Stimulated activated CD8-positive, alpha-beta memory T cell treated with anti-CD3 and anti-CD28 coated beads, Interleukin-4, amount 100 ng/mL, for 1 hour (primary cell): ENCODE measurements at places on chromosomes 16 and 17.

DNA sequence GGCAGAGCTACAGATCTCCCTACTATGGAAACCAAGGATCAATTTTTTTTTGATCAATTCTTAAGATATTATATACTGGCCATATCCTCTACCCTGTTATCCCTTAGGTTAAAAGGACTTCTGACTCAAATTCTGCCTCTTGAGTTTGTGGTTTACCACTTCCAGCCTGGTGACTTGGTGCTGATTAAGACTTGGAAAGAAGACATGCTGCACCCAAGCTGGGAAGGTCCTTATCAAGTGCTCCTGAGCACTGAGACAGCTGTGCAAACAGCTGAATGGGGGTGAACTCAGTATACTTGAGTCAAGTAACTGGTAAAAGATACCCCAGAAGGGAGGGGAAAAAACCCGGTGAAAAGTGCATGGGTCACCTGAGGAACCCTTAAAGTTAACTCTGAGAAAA lies 20.5 kb upstream of the SPACA3 start:
- DNase-seq: no peak

DNA sequence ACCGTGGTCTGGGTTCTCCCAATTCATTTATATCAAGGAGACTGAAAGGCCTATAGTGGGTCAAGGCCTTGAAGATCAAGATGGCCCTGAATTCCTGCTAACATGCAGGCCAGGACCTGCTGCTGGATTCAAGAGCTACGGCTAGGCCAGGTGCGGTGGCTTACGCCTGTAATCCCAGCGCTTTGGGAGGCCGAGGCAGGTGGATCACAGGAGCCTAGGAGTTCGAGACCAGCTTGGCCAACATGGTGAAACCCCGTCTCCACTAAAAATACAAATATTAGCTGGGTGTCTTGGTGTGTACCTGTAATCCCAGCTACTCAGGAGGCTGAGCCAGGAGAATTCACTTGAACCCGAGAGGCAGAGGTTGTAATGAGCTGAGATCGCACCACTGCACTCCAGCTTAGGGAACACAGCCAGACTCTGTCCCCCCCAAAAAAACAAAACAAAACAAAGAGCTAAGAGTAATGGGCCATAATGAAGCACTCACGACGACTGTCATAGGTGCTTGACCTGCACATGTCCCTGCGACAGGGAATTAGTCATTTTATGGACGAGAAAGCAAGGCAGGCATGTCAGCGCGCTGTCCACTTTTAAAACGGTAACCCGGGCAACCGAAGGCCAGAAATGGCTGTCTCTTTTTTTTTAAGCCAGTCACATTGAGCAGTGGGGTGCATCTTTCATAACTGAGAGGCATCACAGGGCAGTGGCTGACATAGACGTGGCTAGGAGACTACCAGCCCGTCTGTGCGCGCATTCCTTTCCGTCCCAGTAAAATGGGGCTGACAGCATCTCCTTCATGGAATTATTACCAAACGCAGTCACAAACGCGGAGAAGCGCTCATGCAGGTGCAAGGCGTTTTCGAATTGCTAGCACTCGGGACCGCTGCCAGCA lies 1.0 kb upstream of the FBRS start:
- no peak for DNase-seq

DNA sequence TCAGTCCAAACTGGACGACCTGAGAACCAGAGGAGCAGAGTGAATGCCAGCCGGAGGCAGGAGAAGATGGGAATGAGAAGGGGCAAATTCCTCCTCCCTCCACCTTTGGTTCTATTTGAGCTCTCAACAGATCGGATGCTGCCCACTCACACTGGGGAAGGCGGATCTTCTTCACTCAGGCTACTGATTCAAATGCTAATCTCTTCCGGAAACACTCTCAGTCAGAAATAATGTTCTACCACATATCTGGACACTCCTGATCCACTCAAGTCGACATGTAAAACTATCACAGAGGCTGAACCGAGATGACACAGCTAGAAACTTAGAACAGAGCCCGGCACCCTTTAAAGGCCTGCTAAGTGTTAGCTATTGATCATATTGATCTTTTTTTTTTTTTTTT lies 57.4 kb upstream of the GRIN2A start:
- no peak for DNase-seq

DNA sequence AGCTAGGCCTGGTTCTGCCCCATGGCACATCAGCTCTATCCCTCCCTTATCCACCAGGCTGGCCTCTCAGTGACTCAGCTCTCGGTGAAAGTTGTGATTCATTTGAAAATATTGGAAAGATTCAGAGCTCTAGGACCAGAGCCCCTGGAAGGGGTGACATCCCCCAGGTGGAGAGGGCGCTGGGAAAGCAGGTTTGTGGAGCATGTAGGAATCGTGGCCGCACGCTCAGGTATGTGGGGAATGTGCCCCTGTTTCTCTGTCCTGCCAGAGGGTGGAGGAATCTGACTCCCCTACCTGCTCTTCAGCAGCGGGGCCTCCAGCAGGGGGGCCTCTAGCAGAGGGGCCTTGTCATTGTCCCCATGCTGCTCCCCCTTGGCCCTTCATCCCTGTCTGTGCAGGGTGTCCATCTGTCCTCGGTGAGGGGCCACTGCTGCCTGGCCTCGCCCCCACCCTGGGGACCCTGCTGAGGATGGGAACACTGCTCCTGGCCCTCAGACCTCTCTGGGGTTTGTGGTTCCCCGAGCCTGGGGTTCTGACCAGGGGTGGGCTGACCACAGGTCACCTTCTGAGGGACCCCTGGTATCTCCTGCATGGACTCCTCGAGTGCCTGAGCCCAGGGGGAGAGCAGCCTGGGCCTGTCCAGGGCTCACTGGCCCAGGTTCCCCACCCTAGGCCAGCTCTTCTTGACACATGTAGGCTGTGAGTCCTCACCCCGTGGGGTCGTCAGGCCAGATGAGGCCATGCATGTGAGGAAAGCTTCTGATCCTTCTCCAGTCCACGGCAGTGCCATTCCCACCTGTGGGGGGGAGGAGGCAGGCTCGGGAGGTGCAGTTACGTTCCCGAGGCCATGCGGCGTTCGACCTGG lies 47.5 kb downstream of the NT5M start:
- DNase-seq: no peak

DNA sequence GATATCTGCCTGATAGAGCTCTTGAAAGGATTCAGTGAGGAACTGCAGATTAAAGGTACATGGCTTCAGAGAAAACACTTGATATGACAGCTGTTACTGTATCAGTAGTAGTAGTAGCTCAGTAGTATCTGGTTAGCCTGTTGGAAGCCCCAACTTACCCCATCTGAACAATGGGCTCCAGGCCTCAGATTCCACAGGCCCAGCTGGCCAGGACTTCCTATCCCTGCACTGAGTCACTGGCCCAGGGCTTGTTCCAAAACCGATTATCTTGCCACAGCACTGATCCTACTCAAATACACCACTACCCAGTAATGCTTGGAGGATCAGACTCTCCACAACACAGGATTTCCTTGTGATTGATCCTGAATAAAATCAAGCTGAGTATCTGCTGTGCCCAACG lies 32.6 kb downstream of the DCUN1D3 start:
- no peak for DNase-seq

GRCh38 chr17:73754886-73755400 lies 110.7 kb upstream of the SDK2 start:
- no peak for DNase-seq

GRCh38 chr16:56871172-56871593 lies 6.2 kb downstream of the SLC12A3 start:
- DNase-seq: no peak

DNA sequence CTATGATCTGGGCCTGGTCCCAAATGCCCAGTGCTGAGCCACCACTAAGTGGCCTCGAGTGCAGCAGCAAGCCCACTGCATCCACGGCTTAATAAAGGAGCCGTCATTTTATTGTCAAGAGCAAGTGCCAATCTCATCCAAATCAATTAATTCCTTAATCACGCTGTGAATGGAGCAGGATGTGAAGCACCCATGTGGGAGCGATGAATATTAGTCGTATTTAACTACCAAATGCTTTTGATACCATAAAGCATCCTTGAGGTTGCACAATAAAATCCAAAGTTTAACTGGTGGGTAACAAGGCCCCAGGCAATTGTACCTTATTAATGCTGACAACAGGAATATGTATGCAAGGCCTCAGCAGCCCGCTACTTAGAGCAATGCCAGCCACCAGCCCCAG lies 226.0 kb upstream of the C16orf82 start:
- no peak for DNase-seq

- DNase-seq: no peak
Measured at GRCh38 chr17:19733953-19734526, 14.1 kb downstream of the ALDH3A1 start.

DNA sequence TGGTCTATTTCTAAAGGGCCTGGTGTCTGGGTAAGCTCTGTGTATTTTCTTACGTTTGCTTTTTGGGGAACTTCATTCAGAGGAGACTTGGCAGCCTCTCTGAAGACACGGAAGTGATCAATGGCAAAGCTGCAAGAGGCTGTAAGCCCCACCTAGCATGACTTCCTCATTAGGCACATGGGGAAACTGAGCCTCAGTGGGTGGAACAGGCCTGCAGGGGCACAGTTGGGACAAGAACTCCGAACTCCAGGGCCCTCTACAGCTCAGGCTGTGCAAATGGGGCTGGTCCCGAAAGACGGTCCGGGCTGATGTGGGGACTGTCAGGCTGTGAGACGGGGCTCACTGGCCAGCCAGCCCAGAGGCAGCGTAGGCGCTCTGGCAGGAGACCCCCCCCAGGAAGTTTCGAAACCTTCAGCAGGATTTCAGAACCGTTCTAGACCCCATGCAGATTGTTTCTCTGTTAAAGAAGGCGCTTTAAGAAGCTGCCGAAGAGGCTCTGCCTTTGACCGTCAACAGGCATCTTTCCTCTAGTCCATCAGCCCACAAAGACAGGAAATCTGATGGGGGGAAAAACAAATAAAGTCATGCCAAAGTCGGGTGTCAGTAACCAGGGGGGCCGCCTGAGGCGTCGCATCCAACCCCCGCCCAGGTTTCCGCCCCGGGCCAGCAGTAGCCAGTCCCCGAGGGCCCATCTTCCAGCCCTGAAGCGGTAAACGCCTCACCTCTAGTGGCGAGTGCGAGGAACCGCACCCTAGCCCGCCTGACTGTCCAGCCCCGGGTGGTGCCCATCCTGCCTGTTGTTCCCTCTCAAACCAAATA lies 79.8 kb upstream of the TBC1D3K start:
- peak; percentile 9 for DNase-seq

- DNase-seq: peak; percentile 29
Measured at GRCh38 chr17:47205419-47205963, 3.7 kb upstream of the MYL4 start.

DNA sequence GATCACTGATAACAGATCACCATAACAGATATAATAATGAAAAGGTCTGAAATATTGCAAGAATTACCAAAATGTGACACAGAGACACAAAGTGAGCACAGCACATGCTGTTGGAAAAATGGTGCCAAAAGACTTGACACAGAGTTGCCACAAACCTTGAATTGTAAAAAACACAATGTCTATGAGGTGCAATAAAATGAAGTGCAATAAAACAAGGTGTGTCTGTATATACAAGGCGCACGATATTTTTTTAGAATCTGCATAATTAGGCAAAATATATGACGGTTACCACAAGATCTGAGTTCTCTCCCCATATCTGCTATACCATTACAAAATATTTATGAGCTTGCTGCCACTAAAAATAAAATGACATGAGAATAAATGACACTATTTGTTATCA lies 171.9 kb upstream of the AXIN2 start:
- DNase-seq: no peak

GRCh38 chr17:68176718-68177117 lies 71.1 kb upstream of the AMZ2 start:
- no peak for DNase-seq

DNA sequence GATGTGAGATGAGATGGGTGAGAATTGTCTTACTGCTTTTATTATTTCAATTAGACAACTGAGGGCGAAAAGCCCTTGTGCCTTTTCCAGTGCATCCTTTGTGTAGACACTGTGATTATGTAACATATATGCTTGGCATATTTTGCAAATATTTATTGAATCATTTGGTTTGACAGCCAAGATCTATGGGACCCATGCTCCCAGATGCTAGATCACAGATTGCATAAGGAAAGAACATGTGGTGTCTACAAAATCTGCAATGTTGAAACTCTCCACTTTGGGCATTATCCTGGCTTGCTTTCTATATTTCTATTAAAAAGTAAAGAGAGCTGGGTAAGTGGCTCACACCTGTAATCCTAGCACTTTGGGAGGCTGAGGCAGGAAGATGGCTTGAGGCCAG lies 4.8 kb upstream of the COG1 start:
- no peak for DNase-seq

DNA sequence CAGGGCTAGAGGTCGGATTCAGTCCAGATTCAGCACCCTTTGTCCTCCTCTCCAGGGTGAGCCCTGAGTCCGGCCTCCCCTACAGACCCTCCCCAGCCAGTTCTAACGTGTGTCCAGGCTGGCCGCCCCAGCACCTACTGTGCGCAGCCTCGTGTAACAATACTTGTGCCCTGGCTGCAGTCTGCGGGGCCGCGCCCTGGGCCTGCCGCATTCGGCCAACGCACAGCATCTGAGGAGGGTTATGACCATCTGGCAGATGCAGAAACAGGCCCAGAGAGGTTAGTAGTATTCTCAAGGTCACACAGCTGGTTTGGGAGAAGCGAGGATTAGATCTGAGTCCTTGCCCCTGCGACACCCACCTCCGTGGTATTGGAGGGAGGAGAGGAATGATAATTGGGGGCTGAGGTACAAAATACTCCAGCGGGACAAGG lies 968 bp downstream of the RIPOR1 start:
- no peak for DNase-seq

GRCh38 chr16:27726621-27727261 lies 176.8 kb downstream of the KATNIP start:
- DNase-seq: no peak

- no peak for DNase-seq
Measured at GRCh38 chr16:30054959-30055553, 10.5 kb upstream of the ALDOA start.

DNA sequence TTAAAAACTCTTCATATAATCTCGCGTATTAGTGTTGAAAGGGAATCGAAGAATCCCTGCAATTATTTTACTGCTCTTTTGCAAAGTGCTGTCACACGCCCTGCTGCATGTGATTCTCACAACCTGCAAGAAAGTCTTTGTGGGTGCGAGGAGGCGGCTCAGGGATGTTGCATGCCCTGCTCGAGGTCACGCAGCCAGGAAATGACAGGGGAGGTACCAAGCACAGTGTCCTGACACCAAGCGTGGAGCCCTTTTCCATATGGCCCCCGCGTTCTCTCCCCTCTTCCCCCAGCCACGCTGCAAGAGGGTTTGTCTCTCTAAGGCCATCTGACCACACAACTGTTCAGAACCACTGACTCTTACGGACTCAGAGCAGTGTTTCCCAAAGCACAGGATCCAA lies 37.6 kb downstream of the OR3A1 start:
- no peak for DNase-seq

DNA sequence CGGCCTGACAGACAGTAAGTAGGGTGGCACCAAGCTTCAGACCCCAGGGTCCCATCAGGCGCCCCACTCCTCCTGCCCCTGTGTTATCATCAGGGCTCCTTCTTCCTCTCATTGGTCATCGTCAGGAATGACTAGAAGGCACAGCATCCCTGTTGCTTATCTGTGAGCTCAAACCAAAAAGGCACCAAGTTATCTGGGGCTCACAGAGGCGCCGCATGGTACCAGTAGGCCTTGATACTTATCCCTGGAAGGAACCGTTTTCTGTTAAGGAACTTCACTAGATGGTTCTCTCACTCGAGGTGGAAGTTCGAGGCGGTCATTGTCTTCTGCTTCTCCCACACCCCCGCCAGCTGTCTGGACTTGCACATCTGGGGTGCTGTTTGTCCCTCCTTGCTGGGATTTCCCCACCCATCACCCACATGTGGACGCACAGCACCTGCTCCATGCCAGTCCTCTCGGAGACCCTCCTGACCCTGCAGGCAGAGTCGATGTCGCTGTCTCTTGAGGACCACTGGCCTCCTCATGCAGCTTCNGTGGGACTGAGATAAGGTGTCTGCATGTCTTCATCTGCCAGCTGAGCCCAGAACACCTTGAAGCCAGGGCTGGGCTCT lies 52.1 kb downstream of the METRNL start:
- DNase-seq: no peak
